GM12878 (cell line): ENCODE measurements at places on chromosomes 12 and 14. TPM values are rescaled to one million over a fixed set of nuclear protein-coding genes. Genes with fewer than 3 reads are reported as not detected.

- no peak for DNase-seq
These were observed 532 bp upstream of the PRKD1 start for GRCh38 chr14:29928117-29928640.

GRCh38 chr12:51647647-51648046 is 56.6 kb downstream of the SCN8A start:
- no peak for DNase-seq

DNA sequence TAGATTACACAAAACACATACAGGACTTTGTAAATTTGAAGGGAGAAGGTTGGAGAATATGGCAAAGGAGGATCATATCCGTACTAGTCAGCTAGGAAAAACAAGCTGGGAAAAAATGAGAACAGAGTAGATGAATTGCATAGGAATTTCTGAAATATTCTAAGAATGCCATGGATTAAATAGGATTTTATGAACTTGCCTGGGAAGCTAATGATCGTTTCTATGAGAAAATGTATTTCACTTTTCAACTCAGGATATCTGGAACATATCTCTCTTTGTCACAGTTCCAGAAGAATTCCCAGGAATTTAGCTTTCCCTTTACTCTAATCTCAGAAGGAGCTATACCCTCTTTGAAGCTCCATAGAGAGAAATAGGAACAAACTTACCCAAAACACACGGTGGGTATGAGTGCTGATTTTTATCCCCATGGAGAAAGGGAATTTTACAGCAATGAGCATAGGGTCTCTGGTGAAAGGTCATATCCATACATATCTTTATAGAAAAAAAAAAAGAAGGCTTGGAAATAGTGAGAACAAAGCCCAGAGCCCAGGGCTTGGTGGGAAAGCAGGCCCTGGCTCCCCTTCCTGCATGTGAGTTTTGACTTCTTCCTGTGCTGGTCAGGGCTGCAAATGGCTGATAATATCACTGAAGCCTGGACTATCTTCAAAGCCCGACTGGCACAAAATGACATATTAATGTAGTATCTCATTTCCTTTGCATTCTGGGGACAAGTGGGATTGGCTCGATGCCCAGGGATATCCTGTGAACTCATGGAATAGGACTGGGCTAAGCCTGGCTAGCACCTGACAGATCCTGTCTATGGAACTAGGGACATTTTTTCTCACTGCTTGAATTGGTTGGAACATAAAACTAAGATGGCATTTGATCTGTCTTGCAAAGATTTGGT is 136.3 kb downstream of the AEBP2 start:
- DNase-seq: no peak

CCDC184 gene
- not detected in 2 replicates for polyA plus RNA-seq

BICDL1 gene
- 0.82 and 1.1 TPM in 2 replicates for polyA plus RNA-seq

FAM234B gene
- polyA plus RNA-seq: 0.24 TPM in 2 replicates
